Stimulated activated CD4-positive, alpha-beta T cell treated with anti-CD3 and anti-CD28 coated beads, Interleukin-1b, Interleukin-23, amount 100 ng/mL, for 24 hours (primary cell): ENCODE measurements at places on chromosomes 7 and 10.

- DNase-seq = no peak
Measured at GRCh38 chr7:116111475-116111874, 80.9 kb upstream of the TFEC start.

DNA sequence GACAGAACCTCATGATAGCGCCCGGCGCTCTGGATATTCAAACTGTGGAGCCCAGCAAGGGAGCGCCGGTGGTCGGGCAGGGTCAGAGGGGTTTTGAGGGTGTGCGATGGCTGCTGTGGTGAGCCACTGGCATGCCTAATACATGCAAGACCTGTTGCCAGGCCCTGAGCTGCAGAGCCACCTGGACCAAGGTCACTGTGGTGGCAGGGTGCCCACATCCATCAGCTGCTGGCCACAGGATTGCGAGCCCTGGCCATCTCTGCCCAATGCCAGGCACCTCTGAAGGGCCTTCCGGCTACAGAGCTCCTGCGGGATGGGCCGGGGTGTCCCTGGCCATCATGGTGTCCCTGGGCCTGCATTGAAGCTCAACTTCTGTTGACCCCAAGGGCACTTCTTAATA lies 123.0 kb upstream of the TNRC18 start:
- no peak for DNase-seq

GRCh38 chr7:70570029-70570428 lies 561.9 kb upstream of the GALNT17 start:
- DNase-seq = no peak

DNA sequence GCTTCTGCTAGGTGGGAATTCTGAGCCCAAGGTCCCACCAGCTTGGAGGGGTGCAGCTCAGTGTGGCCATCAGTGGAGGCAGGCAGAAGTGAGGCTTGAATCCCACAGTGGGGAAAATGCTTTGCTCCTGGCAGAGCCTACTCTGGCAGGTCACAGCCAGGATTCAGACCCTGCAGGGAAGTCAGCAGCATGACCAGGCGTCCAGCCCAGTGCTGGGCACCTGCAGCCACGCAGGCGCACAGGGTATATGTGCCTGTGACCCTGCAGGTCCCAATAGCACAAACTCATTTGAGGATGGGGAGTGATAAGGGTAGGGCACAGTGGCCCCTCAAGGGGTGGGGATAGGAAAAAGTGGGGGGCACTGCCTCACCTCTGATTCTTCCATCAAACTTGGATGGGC lies 8.4 kb upstream of the AEBP1 start:
- no peak for DNase-seq

DNA sequence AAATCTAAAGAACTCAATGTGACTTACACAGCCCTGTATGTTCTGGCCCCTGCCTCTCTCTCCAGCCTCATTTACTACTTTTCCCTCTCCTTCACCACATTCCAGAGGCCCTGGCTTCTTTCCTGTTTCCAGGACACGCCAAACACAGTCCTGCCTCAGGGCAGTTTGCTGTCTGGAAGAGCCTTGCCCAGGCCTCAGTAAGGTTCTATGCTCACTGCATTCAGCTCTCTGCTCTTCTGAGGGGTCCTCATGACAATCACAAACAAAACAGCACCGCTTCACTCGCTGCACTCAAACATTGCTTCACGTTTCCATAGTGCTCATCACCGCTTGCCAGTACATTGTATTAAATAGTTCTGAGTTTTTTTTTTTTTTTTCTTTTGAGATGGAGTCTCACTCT lies 35.1 kb upstream of the GARS1 start:
- no peak for DNase-seq

GRCh38 chr10:77350134-77350533 lies 287.5 kb downstream of the KCNMA1 start:
- DNase-seq = no peak

- no peak for DNase-seq
Measured at GRCh38 chr10:49735848-49736563, 26.1 kb downstream of the OGDHL start.
